ENCODE measurements at places on chromosomes 2 and 18. TPM values are rescaled to one million over a fixed set of nuclear protein-coding genes. Genes with fewer than 3 reads are reported as not detected.

The ALPP gene
- total RNA-seq = not detected

The QPCT gene
- total RNA-seq = 0.57 TPM

- DNase-seq = peak; percentile 36
Observed at GRCh38 chr2:11681722-11682589, 12.0 kb upstream of the NTSR2 start.

The SPATA3 gene
- not detected for total RNA-seq

- DNase-seq = no peak
Observed at GRCh38 chr18:8116341-8117005, 492.8 kb upstream of the RAB12 start.

DNA sequence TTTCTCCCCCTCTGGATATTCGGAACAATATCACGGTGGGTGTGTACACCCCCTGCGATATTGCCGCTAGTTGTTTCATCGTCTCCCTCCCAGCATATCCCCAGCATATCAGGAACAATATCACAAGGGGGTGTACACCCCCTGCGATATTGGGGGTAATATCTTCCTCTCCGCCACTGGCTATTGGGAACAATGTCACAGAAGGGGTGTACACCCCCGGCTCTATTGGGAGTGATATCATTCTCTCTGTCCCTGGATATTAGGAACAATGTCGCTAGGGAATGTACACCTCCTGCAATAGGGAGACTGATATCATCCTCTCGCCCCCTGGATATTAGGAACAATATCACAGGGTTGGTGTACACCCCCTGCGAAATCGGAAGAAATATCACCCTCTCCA, 1932.0 kb downstream of the SUCLG1 start:
- DNase-seq = no peak

The LRRC30 gene
- total RNA-seq = not detected

The GAREM2 gene
- total RNA-seq = 2.5 TPM

DNA sequence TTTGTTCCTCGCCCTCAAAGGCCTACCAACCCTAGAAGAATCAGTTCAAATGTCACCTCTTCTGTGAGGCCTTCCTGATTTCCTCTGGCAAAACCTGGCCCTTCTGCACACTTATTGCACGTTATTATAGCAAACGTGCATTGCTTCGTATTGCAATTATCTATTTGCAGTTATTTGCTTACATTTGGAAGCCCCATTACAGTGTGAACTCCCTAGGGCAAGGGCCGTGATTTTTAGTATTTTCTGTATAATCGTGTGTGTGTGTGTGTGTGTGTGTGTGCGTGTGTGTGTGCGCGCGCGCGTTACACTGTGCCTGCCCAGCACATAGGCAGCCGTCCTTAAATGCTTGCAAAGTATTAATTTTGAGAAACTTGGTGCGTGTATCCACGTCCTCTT, 460 bp upstream of the SEMA4F start:
- no peak for DNase-seq
